Brain (organoid and tissue), 16 donors: ENCODE measurements at places on chromosomes 13 and 19. TPM values are rescaled to one million over a fixed set of nuclear protein-coding genes. Genes with fewer than 3 reads are reported as not detected.
A peak's percentile ranks its signal among the peaks of the same experiment; 100 is the strongest.

The TGFB1 gene
- polyA plus RNA-seq, result 11.2 TPM

The LYPD5 gene
- 8.1 TPM for polyA plus RNA-seq

The PRSS57 gene
- polyA plus RNA-seq, result not detected

The ZNF91 gene
- polyA plus RNA-seq, result 4.2 TPM

DNA sequence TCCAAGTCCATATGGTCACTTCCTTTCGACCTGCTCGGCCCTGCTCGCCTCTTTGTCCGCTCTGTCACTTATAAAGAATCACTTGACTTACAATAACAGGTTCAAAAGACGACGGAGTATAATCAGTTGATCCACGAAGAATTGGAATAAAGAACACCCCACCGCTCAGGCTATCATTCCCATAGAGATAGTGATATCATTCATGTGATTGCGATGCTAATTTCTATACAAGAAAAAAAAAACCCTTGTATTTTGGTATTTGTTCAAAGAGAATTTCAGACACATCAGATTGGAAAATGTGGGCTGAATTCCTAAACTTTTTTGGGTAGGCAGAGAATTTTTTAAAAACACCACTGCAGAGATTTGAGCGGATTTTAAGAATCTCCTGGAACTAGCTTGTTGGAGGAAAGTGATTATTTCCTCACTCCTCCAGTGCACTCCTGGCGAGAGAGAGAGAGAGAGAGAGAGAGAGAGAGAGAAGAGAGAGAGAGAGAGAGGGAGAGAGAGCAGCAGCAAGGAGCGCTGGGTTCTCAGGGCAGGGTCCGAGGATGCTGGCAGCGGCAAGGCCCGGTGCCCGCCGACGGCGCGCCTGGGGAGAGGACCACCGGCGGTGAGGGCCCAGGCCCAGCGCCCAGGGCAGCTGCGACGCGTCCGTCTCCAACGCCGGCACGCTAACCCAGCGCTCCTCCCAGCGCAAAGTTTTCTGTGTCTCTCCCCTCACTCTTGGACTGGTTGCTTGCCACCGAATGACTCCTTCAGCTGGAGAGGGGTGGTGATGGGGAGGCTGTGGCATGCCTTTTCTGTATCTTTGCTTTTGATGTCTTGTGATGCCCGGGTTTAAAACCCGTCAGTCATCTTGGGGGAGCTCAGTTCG lies 149.0 kb upstream of the ZNF536 start:
- peak; percentile 24 for DNase-seq

- DNase-seq, result no peak
Observed at GRCh38 chr19:14582894-14583340, at the start of gene CLEC17A. TSS of gene CLEC17A (plus strand) at chr19:14583084. CDS start at chr19:14583161, 77 bp downstream.

- no peak for DNase-seq
Observed at GRCh38 chr19:33445442-33446329, 72.2 kb downstream of the CEBPG start.

DNA sequence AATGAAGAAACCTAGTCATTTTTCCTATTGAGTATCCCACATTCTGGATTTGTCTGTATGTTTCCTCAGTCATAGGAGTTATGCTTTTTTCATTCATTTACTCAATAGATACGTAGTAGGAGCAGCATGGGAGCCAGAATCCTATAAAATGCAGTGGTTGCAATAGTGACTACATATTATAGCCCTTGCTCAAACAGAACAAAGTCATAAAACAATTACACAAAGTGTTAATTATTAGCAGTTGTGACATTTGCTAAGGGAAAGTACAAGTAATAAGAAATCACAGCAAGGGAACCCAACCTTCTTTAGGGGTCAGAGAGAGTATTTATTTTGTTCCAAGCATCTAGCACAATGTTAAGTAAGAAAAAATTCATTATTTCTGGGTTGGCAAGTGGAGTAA lies 27.7 kb upstream of the POU4F1 start:
- DNase-seq, result no peak

- peak; percentile 40 for DNase-seq
Observed at GRCh38 chr13:78712831-78713230, 53.9 kb upstream of the OBI1 start.

DNA sequence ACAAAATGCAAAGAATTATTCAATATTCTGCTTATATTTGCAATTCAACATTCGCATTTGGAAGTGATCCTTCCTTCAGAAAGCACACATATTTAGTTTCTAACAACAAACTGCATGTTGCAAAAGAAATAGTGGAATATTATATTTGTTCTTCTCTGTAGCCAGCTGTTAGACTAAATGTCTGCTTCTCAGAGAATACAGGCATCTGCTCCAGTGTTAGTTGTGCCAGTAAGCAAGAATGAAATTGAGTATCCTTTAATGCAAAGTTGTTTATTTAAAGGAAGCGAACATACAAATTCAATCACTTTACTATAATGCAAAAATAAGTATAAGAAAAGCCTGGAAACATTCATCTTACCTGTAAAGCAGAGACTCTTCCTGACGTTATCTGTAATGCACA lies 663 bp downstream of the SLITRK6 start:
- DNase-seq, result peak; percentile 13

DNA sequence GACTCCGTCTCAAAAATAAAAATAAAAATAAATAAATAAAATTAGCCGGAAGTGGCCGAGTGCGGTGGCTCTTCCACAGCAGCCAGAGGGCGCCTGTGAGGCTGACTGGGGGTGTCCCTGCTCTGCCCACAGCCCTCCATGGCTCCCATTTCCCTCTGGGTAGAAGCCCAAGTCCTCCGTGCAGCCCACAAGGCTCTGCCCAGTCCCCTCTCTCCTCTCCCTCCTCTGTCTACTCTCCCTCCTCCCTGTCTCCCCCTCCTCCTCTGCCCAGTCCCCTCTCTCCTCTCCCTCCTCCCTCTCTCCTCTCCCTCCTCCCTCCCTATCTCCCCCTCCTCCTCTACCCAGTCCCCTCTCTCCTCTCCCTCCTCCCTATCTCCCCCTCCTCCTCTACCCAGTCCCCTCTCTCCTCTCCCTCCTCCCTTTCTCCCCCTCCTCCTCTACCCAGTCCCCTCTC lies 20.4 kb downstream of the MISP start:
- DNase-seq, result no peak
